ENCODE measurements at places on chromosomes 7 and 10.

- no peak for DNase-seq
Measured at GRCh38 chr7:112575864-112576263, 95.1 kb downstream of the LSMEM1 start.

- DNase-seq = no peak
Measured at GRCh38 chr10:95537542-95537927, 23.6 kb downstream of the SORBS1 start.

DNA sequence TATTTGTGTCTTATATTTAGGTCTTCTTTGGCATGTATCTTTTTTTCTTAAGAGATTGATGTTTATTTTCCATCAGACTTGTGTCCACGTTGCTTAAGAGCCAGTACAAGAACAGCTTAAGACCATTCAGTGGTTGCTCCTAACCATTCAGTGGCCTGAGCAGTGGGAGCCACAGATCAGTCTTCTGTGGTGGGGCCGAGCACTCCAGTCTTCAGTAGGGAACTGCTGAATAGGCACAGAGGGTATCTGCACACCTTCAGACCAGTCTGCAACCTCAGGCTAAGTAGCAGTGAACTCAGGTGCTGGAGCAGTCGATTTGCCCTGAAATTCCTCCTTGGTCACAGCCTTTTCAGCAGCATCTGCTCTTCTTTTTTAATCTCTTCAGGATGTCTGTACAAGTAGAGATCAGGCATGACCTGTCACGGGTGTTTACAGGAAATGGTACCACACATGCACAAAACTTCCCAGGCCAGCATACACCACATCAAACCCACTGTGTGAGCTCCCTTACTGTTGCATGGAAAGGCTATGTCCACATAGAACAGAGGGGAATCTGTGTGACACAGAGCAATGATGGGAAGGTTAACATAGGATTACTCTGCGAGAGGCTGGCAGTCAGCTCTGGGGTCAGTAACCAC lies 51.5 kb downstream of the FAM107B start:
- peak; percentile 5 for DNase-seq

DNA sequence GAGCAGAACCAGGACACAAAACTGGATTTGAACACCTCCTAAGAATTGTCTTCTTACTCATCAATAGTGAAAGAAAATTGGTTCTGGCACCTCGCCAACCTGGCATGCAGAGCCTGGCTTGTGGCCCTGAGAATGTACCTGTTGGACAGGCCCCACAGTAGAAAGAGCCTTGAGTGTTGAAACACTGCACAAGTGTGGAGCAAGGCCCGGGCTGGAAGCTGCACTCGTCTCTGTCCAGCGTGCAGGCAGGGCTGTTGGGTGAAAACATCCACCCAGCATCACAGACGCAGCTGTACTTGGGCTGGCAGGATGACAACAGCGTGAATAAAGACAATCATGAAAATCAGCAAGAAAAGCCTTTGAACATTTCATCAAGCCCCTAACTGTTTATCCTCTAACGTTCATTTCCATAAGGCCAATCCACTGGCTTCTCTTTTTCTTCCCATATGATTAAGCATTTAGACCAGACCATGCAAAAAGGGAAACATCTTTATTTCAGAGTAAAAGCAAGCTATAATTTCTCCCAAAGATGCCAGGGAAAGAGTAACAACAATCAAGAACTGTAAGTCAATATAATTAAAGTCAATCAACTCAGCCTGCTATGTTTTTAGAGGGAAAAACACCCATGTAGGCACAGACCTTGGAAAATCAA lies 15.6 kb downstream of the CUBN start:
- no peak for DNase-seq

- DNase-seq = no peak
Measured at GRCh38 chr10:71333129-71333887, 14.2 kb downstream of the SLC29A3 start.

- no peak for DNase-seq
Measured at GRCh38 chr10:102394801-102395399, 605 bp upstream of the NFKB2 start.

DNA sequence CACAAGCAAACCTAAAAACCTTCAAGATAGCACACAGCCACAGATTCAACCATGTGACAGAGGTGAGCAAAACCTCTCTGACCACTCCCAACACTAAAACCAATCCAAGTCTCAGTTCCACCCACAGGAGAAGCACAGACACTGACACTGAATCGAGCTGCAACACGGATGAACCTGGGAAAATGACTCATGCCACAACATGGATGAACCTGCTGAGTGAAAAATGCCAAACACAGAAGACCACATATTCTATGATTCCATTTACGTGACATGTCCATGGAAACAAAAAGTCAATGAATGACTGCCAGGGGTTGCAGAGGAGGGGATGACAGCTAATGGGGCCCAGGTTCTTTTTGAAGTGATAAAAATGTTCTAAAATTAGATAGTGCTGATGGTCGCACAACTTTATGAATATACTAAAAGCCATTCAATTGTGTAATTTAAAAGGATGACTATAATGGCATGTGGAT lies 22.0 kb downstream of the CYTH3 start:
- no peak for DNase-seq

DNA sequence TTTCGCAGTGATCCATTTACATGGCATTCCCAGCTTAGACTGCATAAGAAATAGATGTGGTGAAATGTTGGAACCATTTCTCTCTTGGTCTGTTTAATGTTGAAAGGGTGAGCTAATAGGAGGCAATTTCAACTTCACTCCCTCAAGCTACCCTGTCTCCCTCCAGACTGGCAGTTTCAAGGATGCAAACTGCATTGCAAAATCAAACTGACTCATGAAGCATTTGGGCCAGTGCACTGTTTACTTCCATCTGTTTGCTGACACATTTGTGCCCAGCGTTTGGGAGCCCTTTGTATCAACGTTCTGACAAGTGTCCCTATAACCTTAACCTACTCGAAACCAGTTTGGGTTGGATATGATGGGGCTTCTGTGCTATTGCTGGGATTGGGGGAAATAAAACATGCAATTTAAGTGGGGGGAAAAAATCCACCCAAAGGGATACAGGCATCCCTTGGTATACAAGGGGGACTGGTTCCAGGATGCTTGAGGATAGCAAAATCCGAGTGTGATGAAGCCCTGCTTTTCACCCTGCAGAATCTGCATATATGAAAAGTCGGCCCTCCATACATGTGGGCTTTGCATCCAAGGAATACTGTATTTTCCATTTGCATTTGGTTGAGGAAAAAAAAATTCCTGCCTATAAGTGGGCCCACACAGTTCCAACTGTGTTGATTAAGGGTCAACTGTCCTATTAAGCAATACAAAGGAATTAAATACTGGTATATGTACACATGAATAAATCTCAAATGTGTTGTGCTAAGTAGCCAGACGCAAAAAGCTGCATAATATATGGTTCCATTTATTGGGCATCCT lies 15.6 kb downstream of the RHEB start:
- DNase-seq = no peak

GRCh38 chr10:125041856-125042506 lies 100.1 kb downstream of the ZRANB1 start:
- DNase-seq = no peak

- DNase-seq = no peak
Measured at GRCh38 chr10:107275806-107276205, 111.3 kb upstream of the SORCS1 start.

GRCh38 chr7:25857376-25858067 lies 294.5 kb upstream of the NFE2L3 start:
- no peak for DNase-seq

GRCh38 chr7:953547-954327 lies 743 bp downstream of the ADAP1 start:
- DNase-seq = no peak

- no peak for DNase-seq
Measured at GRCh38 chr7:3896169-3896765, 595.2 kb downstream of the SDK1 start.

DNA sequence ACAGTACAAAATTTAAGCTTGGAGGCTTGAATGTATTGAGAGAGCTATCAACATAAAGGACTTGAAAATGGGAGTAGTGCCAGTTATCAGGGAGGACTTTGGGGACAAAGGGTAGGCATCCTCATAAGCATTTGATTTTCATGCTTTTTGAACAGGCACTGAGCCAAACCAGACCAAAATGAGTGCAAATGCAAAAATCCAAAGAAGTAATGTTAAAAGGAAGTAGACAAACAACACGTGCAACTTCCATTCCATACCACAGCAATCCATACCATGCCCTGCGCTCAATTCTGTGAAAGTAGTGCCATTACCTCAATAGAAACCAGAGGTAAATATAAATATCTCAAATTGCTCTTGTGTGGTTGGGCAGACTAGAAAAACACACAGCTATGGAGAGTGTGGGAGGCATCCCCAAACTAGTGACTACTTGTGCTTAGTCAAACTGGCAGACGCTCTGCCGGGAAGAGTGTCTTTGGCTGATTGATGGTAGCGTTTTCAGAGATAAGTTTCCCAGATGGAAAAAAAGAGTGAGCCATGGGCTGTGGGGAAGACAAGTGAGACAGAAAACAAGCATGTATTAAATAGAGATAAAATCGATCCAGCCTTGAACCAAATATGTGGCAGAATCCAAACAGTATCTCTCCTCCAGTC lies 161.5 kb downstream of the CREB5 start:
- no peak for DNase-seq
